Activated CD4-positive, CD25-positive, alpha-beta regulatory T cell treated with anti-CD3 and anti-CD28 coated beads, Interleukin-2, amount 50 U/mL, for 24 hours (primary cell): ENCODE measurements at places on chromosomes 6 and 20.

DNA sequence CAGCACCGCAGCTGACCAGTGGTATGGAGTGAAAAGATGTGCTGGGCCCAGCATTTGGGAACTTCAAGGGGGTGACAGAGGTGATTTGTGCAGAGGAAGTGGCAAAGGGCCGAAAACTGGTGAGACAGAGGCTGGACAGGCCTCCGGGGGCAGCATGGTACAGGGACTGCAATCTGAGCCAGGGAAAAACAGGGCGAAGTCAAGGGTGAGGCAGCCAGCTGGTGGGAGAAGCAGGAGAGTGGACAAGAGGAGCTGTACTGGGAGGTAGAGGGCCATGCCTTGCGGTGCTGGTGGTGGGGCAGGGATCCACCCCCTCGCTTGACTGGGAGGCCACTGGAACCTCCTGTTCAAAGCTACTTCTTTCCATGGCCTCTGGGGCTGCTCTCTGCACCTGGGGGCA, 7.3 kb upstream of the GFRA4 start:
- no peak for ATAC-seq

- ATAC-seq: no peak
These were observed 39.5 kb upstream of the CHRNA4 start for GRCh38 chr20:63400486-63401210.

DNA sequence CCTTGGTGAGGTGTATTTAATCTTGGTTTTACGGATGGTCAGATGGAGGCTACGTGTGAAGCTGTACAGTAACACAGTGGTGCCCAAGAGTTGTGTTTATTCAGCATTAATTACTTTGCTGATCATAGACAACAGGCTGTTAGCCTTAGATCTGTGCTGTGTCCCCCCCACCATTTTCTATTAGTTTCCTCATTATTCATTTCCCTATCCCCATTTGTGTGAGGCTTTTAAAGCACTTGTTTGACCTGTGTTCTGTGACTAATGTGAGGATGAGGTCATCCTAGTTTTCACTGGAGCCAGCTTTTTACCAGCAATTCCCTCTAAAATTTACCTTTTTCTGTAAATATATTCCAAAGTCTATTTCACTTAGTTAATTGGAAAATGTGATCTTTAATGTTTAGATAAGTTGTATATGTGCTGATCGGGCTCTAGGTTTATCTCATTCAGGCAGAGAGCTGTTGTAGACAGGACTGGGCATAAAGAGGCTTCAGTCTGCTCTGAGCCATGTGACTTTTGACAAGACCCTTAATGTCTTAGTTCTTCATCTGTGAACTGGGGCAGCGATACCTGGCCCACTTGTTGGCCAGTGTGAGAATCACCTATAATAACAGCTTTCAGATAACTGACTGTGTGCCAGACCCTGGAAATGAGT, 8.4 kb downstream of the MAPRE1 start:
- no peak for ATAC-seq

- ATAC-seq: no peak
These were observed 2.3 kb upstream of the SCAND1 start for GRCh38 chr20:35956616-35957015.

DNA sequence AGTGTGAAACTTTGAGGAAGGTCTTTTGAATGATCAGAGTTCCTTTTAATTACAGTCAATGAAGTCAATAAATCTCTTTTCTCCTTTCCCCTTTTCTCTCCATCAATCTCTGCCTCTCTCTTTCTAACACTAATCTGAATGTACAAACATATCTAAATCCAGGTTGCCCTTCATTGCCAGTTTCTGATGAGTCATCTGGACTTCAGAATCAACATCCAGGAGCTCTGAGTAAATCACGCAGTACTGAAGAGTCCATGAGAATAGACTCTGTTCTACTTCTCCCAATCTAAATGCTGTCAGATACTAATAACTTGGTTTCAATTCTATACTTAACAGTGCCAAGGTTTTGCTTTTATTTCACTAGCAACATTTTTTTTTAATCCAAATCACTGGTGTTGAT, 238.7 kb upstream of the THEMIS start:
- no peak for ATAC-seq

DNA sequence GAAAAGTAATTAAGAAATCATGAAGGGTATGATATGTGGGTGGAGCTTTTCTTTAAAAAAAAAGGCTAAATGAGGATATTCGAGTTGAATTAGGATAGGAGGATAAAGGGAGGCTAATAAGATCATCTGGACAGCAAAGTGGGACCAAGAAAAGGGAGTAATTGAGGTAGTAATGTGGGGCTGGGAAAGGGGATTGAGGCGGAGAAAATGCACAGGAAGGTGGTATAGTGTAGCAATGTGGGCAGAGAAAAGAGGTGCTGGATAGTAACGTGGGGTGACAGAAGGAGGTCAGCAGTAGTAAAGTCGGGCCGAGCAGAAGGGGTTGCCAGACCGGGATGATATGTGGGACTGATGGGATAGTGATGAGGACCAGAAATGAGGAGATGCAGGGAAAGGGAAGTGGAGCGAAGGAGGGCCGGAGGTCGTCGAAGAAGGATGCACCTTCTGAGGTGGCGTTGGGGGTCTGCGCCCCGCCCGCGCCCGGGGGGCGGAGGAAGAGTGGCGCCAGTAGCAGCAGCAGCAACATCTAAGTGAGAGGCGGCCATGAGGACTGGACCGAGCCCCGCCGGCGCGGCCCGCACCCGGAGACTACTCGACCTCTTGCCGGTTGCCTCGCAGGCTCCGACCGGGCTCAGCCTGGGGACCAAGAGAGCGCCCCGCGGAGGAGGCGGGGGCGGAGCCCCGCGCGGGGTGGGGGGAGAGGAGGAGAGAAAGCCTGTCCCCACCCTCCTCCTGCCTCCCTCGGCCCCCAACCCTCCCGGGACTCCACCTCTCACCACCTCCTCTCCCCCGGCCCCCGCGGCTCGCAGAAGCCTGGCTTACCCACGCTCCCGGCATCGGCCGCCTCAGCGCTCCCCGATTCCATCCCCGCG, 887 bp downstream of the GABBR1 start:
- peak; percentile 25 for ATAC-seq

DNA sequence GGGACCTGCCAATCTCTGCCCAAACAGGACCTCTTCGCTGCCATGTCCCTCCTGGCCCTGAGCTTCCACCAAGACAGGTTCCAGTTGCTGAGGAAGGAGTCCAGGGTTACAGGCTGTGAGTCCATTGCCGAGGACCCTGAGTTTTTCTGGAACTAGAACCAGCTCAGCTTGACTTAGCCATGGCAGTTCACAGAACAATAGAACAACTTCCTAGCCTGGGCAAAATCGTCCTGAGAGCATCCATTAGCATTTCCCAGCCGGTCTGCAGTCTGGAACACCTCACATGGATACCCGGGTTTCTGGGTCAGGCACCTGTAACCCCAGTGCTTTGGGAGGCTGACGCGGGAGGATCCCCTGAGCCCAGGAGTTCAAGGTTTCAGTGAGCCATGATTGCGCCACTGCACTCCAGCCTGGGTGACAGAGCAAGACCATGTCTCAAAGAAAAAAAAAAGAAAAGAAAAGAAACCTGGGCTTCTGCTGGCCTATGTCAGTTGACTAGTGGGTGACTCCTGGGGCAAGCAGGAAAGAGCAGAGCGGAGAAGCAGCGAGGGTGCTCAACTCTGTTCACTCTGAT, 90.3 kb downstream of the TCP11 start:
- ATAC-seq: no peak

GRCh38 chr6:127267646-127268625, 1.3 kb downstream of the RNF146 start:
- ATAC-seq: no peak

GRCh38 chr6:79416931-79417330, 120.3 kb downstream of the LCA5 start:
- no peak for ATAC-seq

DNA sequence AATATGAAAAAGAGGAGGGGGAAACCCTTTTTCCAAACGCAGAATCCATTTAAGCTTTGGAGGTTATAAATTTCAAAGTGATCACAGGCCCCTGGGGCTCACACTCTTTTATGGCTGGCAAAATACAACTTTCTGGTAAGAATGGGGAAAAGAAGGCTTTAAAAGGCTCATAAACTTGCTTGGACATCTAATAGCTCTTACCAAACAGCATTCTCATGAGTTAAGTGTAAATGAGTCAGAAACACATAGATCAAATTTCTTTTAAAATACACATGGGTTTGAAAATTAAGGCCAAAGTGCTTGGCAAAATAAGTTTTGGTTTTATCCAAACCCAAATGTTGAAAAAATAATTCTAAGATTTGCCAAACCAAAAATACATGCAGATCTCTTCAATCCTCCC, 154.6 kb downstream of the SOBP start:
- ATAC-seq: no peak

DNA sequence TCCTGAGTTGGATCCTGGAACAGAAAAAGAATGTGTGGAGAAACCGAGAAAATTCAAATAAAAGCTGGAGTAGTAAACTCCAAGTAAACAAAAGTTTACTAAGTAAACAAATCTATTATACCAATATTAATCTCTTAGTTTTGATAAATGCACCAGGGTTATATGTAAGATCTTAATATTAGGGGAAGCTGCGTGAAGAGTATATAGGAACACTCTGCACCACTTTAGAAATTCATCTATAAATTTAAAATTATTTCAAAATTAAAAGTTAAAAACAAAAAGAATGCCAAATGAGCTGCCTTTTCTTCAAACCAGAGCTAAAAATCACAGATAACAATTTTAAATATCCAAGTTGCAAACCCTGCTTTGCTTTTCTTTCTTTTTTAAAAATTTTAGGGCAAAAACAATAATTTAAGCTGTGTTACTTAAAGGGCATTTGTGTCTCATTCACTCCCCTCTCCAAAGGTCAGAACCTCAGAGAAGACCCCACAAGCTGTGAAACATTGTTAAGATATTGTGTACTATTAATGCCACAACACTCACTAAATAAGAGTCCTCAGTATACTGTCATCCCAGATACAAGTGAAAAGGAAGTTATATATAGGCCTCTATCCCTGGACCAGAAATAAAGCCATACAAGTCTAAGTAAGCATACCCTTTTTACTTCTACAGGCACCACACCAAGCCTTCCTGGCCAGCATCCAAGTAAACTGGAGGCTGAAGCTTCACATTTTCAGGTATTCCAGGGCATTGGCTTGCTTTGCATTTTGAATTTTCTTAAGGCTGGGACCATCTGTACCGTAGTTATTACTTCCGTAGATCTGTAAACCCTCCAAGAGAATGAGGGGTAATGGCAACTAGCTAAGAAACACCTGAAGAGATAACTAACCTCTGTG, 7.0 kb downstream of the DNAAF9 start:
- ATAC-seq: no peak

DNA sequence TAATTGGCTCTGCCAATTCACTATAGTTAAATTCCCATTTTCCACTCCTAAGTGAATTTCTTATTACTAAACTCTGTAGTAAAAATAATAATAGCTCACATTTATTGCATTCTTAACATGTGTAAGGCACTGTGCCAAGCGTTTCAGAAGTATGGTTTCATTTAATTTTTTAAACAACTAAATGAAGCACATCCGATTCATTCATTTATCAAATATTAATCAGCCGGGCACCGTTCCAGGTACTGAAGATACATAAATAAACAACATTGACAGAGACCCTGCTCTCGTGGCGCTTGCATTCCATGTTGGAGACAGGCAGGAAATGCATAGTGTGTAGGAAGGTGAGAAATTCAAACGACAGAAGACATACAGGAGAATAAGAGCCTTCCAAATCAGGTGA, 423.2 kb upstream of the JARID2 start:
- no peak for ATAC-seq

DNA sequence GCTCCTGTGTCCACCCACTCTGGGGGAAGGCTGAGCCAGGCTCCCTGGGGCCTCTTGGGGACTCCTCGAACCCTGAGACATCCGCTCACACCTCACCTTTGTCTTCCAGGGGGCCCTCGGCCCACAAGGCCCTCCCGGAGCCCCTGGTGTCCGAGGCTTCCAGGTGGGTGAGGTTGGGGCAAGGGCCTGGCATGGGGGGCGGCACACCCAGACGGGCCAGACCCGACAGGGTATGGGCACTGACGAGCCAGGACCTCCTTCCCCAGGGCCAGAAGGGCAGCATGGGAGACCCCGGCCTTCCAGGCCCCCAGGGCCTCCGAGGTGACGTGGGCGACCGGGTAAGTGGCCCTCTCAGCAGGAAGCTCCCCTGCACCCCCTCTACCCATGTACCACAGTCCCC, 13.4 kb downstream of the COL9A3 start:
- ATAC-seq: no peak

DNA sequence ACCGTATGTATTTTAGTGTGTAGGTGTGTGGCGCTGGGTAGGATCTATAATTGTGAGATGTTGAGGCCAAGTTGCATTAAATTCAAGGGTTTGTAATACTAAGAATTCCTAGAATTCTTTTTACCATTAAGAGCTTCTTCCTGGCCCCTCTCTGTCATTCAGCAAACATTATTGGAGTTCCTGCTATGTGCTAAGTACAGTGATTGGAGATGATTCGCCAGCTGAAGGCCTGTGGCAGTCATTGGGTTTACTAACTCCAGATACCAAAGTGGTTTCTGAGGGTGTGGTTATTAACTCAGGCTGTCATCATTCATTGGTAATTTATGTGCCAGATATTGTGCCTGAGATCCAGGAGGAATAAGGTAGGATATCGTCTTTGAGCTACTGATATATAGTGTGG, 167.1 kb downstream of the LAMA2 start:
- ATAC-seq: no peak

GRCh38 chr20:43178080-43178479, 11.6 kb downstream of the PTPRT start:
- no peak for ATAC-seq

GRCh38 chr6:110534731-110535492, 58.5 kb upstream of the SLC22A16 start:
- ATAC-seq: no peak

GRCh38 chr6:35026434-35027222, 114.5 kb downstream of the TCP11 start:
- no peak for ATAC-seq

DNA sequence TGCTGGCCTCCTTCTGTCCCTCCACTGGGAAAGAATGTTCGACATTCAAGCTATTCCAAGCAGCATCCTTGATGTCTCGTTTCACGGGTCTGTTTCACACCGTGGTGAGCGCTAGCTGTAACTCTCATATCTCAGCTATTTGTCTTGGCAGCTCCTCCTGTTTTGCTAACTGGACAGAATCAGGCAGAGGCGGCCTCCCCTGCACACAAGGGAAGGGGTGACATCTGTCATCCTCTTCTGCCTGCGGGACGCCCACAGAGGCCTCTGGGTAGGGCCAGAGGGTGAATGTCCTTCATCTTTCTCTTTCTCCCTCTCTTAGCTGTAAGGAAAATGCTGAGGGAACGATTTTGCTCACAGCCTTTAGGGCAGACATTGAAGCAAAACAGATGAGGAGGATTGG, 232.8 kb upstream of the GMDS start:
- no peak for ATAC-seq
